ENCODE measurements at places on chromosomes 6 and 20.

DNA sequence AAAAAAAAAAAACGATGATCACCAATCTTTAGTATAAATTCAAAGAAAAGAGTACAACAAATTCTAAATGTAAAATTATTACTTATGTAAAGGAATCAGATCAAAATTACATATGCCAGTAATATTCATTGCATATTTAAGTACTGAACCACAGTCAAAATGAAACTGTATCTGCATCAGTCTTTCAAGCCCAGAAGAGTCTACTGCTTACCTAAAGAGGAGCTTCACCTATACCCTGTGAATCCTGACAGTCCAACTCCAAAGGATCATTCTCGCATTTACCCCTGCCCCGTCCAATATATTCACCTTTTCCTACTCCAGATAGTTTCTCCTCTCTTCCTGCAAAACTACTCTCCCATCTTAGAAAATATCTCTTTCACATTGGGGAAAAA, 9.2 kb downstream of the ATG5 start:
- DNase-seq = no peak

- no peak for DNase-seq
These were observed 29.8 kb downstream of the TRMT6 start for GRCh38 chr20:5920581-5920980.

- DNase-seq = no peak
These were observed 248.8 kb downstream of the TTLL2 start for GRCh38 chr6:167573461-167574215.

GRCh38 chr6:33947047-33947446, 143.2 kb upstream of the MLN start:
- no peak for DNase-seq

DNA sequence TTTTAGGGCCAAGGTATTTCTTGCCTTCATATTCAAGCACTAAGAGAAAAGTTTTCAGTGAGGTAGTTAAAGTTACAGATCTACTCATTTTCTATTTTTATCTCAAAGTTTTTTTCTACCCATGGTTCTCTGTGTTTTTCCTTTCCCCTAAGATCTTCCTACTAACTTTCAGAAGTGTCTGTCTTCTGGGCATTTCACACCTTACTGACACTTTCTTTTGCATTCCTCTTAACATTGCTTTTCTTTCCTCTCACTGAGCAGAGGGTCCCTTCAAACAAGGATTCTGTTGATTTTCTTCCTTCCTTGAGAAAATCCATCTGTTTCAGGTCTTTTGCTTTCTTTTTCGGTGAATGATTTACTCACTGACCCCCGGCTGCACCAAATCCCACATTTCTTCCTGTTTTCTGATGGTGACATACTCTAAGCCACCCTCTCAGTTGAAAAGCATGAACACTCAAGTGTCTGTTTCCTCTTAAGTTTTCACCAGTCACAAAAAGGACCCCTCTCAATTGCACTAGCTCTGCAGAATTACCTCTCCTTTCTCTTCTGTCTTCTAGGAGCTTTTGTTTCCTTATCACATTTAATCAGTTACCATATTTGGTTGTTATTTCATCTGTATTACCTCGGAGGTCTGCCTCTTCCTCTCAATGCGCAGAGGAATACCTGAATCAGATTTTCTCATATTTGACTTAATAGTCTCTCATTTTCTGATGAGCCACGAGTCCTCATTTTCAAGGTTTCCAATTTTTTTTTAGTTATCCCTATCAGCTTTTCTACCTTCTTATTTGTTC, 73.5 kb upstream of the RNF217 start:
- no peak for DNase-seq

GRCh38 chr6:52551483-52552277, 25.2 kb downstream of the TRAM2 start:
- DNase-seq = no peak

GRCh38 chr6:123022975-123023374, 26.9 kb downstream of the CLVS2 start:
- DNase-seq = no peak

DNA sequence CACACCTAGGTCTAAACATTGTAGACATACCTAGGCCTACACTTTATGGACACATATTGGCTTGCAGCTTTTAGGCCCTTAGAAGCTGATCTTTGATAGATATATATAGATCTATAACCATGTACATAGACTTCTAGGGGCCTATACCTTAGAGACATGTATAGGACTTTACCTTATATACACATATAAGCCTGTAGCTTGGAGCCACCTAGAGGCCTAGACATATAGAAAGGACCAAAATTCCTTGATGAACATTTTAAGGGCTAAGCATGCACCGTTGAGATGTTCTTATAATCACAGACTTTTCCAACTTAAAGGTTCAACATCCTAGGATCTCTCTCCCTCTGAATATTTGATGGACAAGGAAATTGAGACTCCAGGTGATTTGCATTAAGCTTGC, 371.7 kb upstream of the SASH1 start:
- DNase-seq = no peak

GRCh38 chr6:118810420-118811027, 83.4 kb upstream of the ASF1A start:
- DNase-seq = peak; percentile 3

DNA sequence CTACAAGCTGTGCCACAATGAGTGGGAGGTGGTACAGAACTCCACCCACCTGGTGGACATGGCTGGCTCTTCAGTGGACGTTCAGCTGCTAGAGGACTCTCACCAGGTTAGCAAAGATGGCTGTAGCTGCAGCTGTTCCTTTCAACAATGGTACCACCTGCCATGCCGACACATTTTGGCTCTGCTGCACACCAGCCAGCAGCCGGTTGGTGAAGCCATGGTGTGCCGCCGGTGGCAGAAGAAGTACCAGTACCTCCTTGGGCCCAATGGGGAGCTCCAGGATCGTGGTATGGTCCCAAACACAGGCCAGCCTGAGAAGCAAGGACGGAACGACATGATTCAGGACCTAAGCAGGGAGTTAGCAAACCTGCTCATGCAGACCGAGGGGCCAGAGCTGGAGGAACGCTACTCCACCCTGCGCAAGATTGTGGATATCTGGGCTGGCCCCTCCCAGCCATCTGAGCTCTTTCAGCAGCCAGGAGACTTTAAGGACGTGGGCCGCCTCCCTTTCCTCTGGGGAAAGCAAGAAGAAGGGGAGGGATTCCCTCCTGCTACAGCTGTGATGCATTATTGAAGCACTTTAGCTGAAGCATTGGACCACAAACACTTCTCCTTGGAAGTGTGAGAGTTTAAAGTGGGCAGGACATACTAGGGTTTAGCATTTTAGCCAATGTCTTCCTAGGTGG, 2.8 kb upstream of the ZSWIM1 start:
- no peak for DNase-seq

DNA sequence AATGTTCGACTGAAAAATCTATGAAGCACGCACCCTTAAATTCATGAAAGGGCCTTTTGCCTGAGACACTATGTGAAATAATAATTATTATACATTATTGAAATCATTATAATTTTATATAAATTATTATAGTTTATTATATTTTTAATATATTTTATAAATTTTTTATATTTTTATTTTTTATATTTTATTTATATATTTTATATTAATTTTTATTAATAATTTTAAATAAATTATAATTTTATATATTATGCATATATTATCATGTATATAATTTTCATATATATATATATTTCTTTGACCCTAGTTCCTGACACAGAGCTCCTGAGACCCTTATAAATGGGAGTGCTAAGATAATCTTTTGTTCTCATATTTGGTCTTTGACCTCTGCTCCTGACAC, 13.5 kb downstream of the NCR2 start:
- no peak for DNase-seq

DNA sequence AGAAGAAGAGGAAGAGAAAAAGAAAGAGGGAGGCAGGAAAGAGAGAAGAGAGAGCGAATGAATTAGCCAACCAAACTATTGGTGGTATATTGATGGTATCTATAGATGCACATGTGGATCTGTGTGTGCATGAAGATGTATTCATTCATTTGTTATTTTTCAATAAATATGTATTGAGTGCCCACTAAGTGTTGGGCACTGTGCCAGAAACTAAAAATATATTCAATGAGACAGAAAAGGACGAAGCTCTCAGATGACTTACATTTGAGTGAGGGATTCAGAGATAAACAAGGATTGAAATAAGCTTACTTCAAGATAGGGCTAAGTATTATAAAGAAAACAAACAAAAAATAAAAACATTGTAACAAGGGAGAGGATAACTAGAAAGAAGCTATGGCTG, 154.9 kb downstream of the TSHZ2 start:
- DNase-seq = no peak

DNA sequence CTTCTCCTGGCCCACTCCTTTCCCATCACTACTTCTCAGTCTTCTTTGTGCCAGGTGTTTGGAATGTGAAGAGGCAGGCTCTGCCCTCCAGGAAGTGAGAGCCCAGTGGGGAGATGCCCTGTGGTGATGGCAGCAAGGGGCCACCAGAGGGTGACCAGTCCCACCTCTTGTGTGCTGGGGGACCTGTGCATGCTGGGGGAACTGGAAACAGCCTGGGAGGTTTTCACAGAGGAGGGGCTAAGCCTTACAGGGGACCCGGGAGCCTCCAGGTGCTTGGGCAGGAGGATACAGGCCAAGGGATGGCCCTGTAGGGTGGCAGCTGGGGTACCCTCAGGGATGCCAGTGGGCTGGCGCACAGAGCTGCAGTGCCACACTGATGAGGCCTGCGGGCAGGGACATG, 72.3 kb downstream of the RAMACL start:
- DNase-seq = no peak

DNA sequence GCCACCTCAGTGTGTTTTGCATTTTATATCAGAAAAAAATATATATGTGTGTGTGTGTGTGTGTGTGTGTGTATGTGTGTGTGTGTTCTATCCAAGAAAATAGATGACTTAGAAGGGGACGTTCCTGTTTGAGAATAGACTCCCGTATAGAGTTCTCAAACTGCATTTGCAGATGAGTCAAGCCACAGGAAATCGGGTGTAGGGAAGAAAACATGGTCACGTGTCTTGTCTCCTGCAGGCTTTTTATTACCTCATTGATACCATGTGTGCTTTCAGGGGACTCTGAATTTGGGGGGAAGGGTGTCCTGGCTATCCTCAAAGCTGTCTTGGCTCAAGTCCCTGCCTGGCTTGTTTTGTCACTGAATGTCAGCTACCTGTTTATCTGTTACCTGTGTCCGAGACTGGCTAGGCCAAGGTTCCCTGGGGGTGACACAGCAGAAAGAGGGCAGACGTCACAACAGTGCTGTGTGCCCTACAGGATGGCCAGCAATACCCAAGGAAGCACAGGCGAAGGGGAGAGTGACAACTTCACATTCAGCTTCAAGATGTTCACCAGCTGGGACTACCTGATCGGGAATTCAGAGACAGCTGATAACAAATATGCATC, 55.7 kb upstream of the NOP56 start:
- DNase-seq = no peak

GRCh38 chr6:8043221-8043620, 21.0 kb downstream of the BLOC1S5 start:
- no peak for DNase-seq

GRCh38 chr20:42524058-42524457, 665.6 kb downstream of the PTPRT start:
- DNase-seq = no peak

- no peak for DNase-seq
These were observed 469.7 kb downstream of the CDKAL1 start for GRCh38 chr6:21003780-21004541.

DNA sequence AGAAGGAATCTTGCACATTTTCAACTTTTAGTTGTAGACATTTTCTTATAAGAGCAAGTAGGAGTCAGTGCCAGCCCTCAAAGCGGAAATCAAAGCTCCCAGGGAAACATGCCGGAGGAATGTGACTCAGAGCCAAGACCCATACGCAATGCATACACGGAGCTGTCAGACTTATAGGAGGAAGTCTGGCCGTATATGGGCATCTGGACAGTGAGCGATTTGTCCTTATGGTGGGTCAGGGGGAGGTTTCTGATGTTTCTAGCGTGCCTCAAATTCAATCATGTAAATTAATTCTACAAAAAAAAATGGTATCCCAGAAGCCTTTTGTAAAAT, 3.6 kb upstream of the CCN2 start:
- no peak for DNase-seq

GRCh38 chr6:33777398-33778388, 11.2 kb downstream of the LEMD2 start:
- DNase-seq = no peak

- DNase-seq = no peak
These were observed 29.0 kb downstream of the PTPRA start for GRCh38 chr20:2902291-2902690.

DNA sequence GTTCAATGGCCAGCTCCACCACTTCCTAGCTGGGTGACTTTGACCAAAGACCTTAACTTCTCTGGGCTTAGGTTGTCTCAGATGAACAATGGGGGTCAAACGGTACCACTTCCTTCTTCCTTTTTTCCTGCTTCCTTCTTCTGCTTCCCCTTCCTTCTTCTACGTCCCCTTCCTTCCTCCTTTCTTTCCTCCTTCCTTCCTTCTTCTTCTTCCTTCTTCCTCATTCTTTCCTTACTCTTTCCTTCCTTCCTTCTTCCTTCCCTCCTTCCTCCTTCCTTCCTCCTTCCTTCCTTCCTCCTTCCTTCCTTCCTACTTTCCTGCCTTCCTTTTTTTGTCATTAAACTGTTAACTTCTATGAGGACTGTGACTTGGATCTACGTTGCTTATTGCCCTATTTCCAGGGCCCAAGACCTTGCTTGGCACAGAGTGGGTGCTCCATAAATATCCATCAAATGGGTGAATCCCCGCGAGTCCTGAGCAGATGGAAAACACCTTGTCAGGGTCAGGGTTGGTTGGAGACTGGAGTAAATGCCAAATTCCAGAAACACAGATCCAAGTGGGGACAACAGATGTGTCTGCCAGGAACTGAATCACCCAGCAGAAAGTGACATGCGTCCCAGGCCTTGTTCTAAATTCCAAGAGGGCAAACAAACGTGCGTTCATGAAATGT, 243.3 kb downstream of the PREX1 start:
- no peak for DNase-seq

GRCh38 chr6:11592294-11592906, 54.9 kb downstream of the TMEM170B start:
- no peak for DNase-seq

- DNase-seq = no peak
These were observed 37.3 kb downstream of the TRAM2 start for GRCh38 chr6:52539607-52540006.

GRCh38 chr6:15457121-15457650, 205.6 kb downstream of the DTNBP1 start:
- DNase-seq = no peak

GRCh38 chr6:53320964-53321363, 27.8 kb downstream of the ELOVL5 start:
- no peak for DNase-seq

DNA sequence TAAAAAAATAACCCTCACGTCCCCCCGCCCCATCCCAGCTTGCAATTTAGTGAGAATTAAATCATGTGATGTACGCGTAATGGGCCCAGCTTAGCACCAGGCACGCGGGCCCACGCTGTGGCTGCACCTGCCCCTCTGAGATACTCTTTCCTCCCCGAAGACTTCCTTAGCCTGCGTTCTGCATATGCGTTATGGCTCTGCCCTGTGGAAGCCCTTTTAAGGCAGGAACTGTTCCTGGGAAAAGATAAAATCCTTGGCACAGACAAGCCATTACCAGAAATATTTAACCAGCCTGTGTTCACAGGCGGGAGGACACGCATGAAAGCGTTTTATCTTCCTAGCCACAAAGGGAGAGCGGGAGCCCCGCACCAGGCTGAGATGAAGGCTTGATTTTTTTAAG, 311.0 kb downstream of the LRFN2 start:
- DNase-seq = no peak

GRCh38 chr6:122079916-122080315, 319.5 kb upstream of the HSF2 start:
- no peak for DNase-seq

All from stimulated activated naive CD4-positive, alpha-beta T cell (primary cell).